ENCODE measurements at places on chromosomes 3 and 15.

- DNase-seq: no peak
These were observed 46.4 kb downstream of the LRIG1 start for GRCh38 chr3:66454464-66454859.

GRCh38 chr15:87293031-87293430 is 963.5 kb downstream of the NTRK3 start:
- no peak for DNase-seq

GRCh38 chr15:62935300-62936081 is 107.1 kb upstream of the TPM1 start:
- DNase-seq: no peak

GRCh38 chr3:93969997-93970396 is 3.7 kb downstream of the PROS1 start:
- peak; percentile 21 for DNase-seq

DNA sequence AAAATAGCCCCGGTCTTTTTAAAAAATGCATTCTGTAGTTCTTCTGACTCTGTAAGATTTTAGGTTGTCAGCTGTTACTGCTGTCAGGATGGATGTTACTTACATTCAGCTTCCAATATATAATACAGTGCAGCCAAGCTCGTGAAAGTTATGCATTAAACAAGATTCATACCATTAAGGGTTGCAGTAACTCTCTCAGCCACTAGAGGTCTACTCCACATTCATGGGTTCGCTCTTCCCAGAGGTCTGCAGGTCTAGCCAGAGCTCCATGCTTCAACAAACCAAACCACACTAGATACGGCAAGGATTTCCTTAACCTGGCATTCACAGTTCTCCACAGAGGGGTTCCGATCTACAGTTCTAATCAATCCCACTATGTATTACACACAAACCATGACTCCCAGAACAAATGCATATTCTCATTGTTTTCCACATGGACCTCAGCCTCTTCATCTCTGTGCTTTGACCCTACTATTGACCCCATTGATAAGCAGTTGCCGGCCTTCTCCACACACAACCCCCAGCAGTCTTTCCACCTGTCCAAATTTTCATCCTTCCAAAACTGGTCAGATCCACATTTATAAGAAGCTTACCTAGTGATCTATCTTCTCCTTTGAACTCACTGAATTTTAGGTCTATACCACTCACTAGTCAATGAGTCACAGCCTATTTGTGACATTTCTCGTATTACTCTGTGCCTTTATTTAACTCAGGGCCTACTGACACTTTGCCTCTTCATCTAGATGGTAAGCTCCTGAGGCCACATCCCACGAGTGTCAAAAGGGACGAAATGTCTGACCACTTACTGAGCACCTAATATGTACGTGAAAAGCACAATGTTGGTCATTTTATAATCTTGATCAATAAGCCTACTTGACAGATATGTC is 33.7 kb downstream of the RORA start:
- DNase-seq: peak; percentile 60

- peak; percentile 86 for DNase-seq
These were observed 270.9 kb downstream of the ULK4 start for GRCh38 chr3:41690766-41691563.

DNA sequence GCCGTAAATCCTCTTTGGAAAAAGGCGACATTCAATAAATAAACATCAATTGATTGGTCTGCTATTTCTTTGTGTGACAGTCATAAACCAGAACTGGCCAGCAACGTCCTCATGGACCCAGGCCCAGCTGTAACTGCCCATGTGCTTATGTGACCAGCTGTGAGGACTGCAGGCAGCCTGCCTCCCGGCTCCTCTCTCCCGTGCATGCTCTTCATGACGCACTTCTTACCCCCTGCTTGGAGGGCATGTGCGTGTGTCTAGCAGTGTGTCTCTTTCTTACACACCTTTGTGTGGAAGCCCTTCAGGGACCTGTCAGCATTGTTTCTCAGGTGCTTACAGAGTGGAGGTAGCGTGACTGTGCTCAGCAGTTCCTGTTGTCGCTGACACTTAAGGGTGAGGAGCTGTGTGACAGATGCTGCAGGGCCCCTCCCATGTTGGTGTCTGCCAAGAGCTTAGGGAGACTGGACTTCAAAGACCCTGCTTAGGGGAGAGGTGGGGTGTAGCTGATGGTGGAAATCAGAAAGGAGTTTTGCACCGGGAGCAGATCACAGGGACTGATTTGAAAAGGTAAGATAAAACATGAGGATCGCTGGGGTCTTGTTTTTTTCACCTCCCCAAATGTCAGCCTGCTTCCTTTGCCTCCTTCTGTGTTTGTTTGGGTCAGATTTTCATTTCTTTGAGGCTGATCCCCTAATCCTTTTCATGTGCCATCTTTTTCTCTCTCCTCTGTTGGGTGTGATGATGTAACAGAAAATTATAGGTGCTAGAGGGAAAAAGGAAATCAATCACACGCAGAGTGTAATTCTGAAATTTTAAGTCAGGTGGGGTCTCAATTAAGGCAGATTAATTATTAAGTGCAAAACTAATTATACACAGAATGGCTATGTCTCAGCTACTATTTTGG is 2.1 kb downstream of the PODXL2 start:
- DNase-seq: no peak

Measured in common myeloid progenitor, CD34-positive (primary cell).